ENCODE measurements at places on chromosomes 6 and 20.
A peak's percentile ranks its signal among the peaks of the same experiment; 100 is the strongest.

DNA sequence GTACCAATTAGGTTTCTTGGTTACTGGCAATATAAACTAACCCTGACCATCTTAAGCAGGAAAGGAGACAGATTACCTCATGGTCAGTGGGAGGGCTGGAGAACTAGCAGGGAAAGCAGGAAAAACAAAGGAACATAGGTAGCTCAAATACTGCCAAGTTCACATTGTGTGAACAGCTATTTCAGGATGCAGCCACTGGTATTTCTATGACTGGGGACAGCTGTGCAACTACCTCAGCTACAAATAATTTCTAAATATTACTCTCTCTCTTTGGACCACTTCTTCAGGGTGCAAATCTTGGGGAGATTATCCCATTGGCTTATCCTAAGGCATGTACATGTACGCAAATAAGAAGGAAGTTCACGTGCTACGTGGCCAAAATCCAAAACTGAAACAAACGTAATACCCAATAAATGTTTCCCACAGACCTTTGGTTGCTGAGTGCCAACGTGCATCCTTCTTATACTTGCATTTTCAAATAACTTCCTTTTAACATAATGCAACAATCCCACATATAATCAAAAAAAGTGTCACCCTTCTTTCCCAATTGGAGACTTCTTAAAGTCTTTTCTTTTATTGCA lies 180.9 kb downstream of the PHF3 start:
- DNase-seq, result no peak

DNA sequence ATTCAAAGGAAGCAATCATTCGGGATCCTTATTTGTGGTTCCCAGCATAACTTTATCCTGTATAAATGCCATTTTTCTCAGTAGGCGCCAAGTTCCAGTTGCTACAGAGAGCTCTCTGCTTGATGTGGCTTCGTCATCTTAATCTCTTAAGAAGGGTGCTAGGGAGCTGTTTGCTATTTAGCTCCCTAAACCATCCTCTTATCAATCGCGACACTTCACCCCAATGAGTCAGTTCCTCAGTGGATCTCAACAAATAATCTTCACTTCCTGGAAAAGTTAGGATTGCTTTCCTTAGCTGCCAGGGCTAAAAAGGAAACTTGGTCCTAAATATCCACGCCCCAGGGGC lies 1.3 kb upstream of the NKAIN2 start:
- DNase-seq, result no peak

DNA sequence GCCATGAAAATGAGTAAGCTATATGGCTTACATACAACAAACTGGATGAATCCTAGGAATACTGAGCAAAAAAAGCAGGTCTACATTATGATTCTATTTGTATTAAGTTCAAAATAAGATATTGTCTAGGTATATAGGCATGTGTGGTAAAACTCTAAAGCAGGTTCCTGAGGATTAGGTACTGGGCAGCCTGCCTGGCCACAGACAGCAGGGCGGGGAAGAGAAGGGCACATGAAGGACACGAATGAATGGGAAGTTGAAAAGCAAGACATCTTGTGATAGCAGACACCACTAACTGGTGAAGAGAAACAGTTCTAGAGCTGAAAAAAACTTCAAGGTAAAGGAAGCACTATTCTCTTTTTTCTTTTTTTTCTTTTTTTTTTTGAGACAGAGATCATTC lies 72.6 kb upstream of the SLC4A11 start:
- no peak for DNase-seq

- no peak for DNase-seq
Measured at GRCh38 chr6:130134582-130134981, 88.2 kb downstream of the SAMD3 start.

DNA sequence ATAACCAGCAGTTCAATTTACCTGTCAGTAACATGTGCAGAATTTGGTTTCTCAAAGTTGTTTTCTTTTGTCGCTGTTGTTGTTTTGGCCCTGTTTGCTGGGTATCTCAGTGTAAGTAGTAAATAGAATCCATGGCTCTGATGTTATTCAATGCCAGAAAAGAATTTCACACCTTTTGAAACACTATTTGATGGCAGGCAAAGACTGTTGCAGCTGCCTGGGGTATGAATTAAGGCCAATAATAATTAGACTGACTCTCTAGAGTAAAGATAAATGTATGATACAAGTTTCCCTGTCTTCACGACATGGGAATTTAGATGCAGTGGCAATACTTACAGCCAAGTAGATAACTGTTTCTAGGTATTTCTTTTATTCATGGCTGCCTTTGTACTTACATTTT lies 281.4 kb downstream of the CD83 start:
- no peak for DNase-seq

- DNase-seq, result no peak
Measured at GRCh38 chr20:37266940-37267666, 5.5 kb upstream of the GHRH start.

DNA sequence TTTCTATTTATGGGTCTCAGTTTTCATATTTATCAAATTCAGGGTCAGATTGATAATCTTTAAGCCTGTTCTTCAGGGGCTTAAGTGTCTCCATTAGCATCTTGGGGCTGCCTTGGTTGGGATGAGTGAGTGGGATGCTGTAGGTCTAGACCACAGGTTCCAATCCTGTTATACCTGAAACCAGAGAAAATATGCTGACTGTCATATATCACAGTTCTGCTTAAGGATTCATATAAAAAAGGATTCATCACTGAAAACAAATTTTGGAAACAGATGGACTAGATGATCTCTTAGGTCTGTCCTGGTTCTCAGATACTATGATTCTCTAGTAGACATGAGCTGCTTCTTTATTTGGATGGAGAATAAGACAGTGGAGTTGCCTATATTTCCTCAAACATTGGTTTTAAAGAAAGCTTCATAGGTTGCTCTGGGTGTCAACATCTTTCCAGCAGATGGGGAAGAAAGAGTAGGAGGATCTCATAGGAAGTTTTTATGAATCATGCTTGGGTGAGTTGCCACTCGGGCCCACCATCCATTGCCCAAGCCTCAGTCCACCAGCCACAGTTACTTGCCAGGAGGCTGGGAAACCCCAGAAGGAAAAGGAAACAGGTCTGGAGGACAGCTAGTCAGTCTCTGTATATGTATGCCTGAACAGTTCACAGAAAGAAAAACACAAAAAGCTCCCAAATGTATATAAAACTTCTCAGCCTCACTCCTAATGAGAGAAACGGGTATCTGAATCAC lies 42.9 kb upstream of the MAP7 start:
- no peak for DNase-seq

- no peak for DNase-seq
Measured at GRCh38 chr20:45300961-45301360, 5.7 kb upstream of the RBPJL start.

DNA sequence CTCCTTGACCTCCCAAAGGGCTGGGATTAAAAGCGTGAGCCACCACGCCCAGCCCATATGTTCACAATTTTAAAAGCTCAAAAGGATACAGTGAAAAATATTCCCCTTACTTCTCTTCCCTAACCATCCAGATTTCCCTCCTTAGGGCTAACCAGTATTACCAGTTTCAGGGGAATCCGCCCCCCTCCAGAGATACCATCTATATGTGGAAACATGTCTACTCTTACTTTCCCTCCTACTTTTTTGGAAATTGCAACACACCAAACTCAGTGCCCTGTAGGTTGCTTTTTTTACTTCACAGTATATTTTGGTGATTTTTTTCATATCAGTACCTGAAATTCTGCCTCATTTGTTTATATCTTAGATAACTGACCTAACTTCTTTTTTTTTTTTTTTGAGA lies 6.9 kb upstream of the RPL10A start:
- DNase-seq, result no peak

DNA sequence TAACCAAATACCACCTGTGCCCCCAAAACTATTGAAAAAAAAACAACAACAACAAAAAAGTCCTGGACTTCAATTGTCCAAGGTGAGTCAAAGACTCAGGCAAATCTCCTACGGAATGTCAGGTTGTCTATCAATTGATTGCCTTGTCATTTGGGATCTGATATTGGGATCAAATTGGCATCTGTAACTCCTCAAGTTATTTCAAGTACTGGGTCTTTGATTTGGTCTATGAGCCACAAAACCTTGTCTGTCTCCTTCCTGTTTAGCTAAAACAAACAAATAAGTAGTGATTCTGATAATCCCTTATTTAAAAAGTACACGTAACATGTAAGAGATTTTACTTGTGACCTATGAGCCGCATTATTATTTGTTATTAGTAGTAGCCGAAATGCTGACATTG lies 231.6 kb upstream of the ZNF217 start:
- DNase-seq, result no peak

DNA sequence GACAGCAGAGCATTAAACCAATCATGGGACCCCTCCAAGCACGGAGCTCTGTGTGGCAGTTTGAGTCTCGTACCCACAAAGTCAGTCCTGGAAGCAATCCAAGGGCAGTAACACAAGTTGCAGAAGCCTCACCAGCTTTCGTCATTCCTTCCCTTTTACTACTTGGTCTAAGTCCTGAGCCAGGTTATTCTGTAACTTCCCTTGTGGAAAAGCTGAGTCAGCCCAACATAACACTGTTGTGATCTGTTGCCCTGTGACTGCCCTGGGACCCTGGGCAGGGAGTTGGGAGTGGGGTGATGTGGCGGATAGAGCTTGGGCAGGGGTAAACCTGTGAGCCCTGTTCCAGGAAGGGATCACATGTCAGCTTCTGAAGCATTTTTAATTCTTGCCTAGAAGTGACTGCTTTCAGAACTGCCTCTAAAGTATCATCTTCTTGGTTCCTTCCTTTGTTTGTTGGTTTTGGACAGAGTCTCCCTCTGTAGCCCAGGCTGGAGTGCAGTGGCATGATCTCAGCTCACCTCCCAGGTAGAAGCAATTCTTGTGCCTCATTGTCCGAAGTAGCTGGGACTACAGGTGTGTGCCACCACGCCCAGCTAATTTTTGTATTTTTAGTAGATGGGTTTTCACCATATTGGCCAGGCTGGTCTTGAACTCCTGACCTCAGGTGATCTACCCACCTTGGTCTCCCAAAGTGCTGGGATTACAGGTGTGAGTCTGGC lies 183.7 kb upstream of the JAG1 start:
- no peak for DNase-seq

DNA sequence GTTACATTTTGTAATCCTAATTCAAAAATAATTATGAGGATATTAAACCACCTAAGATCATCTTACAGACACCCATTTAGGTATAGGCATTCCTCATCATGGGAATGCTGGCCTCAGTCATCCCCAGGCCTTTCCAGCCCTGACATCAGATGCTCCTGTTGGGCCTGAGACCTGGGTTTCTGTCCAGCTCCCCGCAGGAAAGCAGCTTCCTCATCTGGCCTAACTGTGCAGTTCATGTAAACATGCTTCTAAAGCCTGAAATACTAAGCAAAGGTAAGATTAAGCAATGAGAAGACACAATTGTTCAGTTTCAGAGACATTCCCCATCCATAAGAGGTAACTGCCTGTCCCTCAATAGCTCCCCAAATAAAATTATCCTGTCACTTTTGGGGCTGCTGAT lies 19.0 kb downstream of the ETV7 start:
- DNase-seq, result no peak

DNA sequence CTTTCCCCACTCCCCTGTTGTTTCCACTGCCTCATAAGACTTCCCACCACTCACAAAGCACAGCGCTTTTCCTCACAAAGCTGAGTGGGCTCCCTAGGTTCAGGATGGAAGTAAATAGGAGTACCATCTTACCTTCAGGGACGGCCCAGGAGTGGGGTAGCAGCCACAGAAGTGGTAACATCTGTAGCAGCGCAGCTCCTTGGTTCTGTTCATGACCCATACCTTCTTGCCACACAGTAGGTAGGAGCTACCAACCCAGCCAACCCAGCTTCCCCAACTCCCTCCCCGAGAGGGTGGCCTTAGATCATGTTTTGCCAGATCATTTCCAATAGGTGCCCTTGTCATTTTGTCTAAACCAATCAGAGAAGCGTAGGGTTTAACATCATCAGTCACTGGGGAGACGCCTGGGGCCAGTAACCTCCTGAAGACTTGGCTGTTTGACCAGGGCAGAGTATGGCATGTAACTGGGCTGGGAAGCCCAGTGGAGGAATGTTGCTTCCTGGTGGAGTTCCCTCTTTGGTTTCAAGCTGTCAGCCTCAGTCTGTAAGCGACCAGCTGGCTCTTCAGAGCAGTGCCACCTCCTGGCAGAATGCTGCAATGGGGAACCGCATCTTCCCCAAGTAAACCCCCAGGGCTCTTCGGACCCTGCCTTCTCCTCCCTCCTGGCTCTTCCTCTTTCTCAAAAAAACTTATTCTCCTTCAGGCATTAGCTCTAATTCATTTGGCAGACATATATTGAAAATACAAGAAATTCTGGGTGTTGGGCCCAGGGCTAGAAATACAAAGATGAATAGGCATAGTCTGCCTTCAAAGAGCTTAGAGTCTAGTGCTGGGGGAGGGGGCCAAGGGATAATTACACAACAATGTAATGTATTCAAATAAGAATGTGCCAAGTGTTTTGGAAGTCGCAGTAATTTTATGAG lies at the start of gene HLA-DMA:
Gene HLA-DMA, minus strand, starts transcription at position 281 of the 923 bp plus-strand sequence. Its CDS starts 61 bp downstream, at position 220.
- DNase-seq, result peak; percentile 67

DNA sequence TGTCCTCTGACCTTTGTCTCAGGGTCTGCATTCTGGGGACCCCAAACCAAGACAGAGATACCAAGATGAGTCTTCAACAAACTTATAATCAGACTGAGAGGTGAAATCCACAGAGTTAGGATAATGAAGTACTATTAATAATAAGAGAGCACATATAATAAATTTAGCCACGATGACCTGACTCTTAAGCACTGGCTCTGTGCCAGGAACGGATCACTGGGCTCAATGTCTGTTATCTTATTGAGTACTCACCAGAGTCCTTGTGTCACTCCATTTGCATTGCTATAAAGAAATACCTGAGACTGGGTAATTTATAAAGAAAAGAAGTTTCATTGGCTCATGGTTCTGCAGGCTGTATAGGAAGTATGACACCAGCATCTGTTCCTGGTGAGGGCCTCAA lies 18.9 kb upstream of the ITPR3 start:
- DNase-seq, result no peak

- DNase-seq, result no peak
Measured at GRCh38 chr20:62159052-62159451, 15.5 kb downstream of the SS18L1 start.

DNA sequence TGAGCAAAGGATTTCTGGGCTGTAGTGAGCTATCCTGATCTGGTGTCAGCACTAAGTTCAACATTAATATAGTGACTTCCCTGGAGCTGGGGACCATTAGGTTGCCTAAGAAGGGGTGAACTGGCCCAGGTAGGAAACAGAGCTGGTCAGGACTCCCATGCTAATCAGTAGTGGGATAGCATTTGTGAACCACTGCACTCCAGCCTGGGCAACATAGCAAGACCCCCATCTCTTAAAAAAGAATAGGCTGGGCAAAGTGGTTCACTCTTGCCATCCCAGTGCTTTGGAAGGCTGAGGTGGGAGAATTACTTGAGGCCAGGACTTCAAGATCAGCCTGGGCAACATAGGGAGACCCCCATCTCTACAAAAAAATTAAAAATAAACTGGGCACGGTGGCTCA lies 39.3 kb downstream of the BAK1 start:
- no peak for DNase-seq

- DNase-seq, result no peak
Measured at GRCh38 chr20:63733117-63733516, 3.3 kb upstream of the LIME1 start.

GRCh38 chr20:16158976-16159286 lies 414.3 kb downstream of the KIF16B start:
- DNase-seq, result no peak

- DNase-seq, result no peak
Measured at GRCh38 chr6:130888246-130888645, 61.0 kb downstream of the SMLR1 start.

Data from stimulated activated CD4-positive, alpha-beta T cell treated with anti-CD3 and anti-CD28 coated beads, Interleukin-2, amount 100 ng/mL, for 4 hours (primary cell).